ENCODE measurements at places on chromosomes 4 and X.

DNA sequence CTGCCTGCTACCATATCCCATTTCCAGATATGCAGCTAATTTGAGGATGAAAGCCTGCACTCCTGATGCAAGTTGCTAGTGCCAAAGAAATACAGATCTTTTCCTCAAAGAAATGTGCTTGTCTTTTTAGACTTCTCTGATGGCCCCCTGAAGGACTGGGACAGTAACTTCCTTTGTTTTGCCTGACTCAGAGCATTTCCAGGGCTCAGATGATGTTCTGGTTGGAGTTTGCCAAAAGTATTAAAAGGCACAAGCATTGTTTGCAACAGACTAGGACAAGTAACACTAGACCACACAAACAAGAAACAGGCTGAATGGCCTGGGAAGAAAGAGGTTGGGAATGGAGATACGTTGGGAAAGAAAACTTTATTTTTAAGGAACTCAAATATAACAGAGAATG is 175.2 kb downstream of the IL13RA2 start:
- no peak for DNase-seq

GRCh38 chr4:84499624-84499982 is 511 bp upstream of the NKX6-1 start:
- DNase-seq: no peak

GRCh38 chr4:97144199-97144598 is 999.1 kb downstream of the STPG2 start:
- DNase-seq: no peak

- DNase-seq: no peak
These were observed 234.9 kb upstream of the AMOT start for GRCh38 chrX:113075521-113075920.

DNA sequence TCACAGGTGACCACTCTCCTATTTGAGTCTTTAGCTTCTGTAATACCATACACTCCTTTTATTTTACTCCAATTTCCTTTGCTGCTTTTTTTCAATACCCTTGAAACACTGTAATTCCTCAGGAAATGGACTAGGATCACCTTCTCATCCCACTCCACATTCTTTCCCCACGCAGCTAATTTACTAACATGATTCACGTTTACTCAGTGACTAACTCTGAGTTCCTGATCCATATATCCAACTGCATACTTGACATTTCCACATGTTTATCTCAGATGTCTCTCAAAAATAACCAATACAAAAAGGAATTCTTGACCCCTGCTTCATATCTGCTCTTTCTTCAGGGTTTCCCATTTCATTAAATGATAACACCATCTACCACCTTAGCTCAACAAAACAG is 19.9 kb downstream of the RPS6KA6 start:
- no peak for DNase-seq

- no peak for DNase-seq
These were observed 22.9 kb upstream of the TADA2B start for GRCh38 chr4:7020290-7020689.

DNA sequence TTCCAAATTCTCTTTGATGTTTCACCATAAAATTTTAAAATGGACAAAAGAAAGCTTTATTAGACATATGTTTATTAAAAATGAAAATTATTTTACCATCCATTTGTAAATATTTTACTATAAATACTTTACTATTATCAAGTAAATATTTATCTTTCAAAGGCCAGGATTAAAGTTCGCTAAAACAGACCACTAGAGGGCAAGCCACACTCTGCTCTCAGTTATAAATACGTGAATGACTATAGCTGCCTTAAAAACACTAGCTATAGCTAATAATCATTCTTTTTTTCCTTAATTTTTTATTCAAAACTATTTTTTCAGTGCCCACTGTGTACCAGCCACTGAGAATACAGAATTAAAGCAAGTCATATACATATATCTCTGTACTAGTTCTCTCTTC is 38.6 kb downstream of the UNC5C start:
- no peak for DNase-seq

- no peak for DNase-seq
These were observed 14.5 kb downstream of the TMEM175 start for GRCh38 chr4:946517-947471.

DNA sequence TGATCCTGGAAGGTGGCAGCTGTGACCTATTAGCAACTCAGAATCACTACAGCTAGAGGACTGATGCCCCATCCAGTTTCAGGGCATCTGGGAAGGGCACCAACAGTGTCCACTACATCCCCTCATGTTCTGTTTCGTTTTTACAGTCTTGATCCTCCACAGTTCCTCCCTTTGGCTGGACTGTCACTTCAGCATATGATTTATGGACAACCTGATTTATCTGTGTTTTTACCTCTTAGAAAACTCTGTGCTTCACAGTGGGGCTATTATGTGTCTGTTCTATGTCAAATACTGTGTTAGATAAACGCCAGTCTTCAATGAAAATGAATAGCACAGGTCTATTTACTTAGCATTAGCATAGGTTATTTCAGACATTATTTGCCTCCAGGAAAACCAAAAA is 63.1 kb upstream of the GRPR start:
- DNase-seq: no peak

DNA sequence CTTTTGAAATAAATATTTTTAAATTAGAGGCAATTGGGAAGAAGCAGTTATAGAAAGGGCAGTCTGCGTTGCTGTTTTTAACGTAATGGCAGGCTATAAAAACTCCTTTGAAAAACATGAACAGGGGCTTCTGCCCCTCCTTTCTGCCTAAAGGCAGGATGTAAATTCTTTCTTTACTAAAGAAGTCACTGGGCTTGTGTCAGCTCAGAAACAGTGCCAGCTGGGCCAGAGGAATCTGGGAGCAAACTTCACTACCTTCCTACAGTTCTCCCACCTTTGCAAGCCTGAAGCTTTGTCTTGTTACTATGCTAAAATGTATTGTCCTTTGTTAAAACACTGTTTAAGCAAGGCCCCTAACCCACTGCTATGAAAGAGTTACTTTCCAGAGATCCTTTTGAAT is 1664.8 kb downstream of the RPA4 start:
- DNase-seq: no peak

GRCh38 chrX:112457788-112458187 is 221.9 kb downstream of the LHFPL1 start:
- no peak for DNase-seq

- no peak for DNase-seq
These were observed 23.3 kb downstream of the PHOX2B start for GRCh38 chr4:41725254-41725653.

GRCh38 chrX:9227276-9227675 is 193.3 kb upstream of the FAM9B start:
- DNase-seq: no peak

GRCh38 chr4:128364565-128364964 is 77.0 kb upstream of the PGRMC2 start:
- no peak for DNase-seq

DNA sequence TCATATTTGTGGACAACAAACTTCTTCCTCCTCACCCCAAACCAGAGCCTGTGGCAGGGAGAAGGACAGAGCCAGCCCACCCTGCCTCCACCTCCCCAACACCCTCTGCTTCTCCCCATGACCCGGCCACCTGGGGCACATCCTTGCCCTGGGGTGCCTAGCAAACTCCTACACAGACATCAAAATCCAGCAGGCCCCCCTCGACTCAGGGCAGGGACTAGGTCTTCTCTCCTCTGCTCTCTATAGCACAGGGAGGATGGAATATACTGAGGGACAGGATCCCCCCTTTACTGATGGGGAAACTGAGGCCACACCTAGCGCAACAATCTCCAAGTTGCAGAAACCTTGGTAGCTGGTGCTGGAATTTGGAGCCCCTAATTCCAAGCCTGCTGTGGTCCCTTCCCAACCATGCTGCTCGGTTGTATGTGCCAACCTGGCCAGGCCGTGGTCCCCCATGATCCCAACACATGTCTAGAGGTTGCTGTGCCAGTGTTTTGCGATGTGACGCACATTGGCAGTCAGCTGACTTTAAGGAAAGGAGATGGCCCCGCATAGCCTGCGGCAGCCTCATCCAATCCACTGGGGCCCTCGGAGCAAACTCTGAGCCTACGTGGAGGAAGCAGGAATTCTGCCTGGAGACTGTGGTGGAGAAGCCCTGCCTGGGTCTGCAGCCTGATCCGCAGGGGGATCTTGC is 53.9 kb upstream of the ADRA2C start:
- DNase-seq: no peak

- no peak for DNase-seq
These were observed 43.6 kb upstream of the IL1RAPL2 start for GRCh38 chrX:104522386-104522785.

DNA sequence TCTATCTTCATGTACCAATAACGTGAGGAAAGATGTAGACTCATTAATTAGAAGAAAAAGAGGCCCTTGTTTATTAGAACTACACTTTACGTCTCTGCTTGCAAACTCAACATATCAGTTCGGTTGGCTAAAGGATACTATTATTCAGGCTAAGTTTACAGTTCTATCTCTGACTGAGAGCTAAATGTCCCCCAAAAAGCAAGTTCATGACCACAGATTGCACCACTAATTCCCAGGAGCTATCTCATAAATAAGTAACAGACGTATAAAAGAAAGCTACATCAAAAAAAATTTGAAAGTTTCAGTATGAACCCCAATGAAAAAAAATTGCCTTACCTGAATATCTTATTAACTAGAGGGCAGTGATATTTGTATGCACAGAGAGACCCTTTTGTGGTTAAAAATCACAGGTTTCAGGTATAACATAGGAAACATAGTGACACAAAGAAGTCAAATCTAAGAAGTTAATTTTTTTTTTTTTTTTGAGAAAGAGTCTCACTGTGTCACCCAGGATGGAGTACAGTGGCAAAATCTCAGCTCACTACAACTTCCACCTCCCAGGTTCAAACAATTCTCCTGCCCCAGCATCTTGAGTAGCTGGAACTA is 128.9 kb downstream of the MAB21L2 start:
- no peak for DNase-seq

- DNase-seq: no peak
These were observed 353.0 kb upstream of the SLC7A11 start for GRCh38 chr4:138595171-138595570.

GRCh38 chr4:39104255-39104654 is 42.2 kb downstream of the KLHL5 start:
- DNase-seq: no peak

DNA sequence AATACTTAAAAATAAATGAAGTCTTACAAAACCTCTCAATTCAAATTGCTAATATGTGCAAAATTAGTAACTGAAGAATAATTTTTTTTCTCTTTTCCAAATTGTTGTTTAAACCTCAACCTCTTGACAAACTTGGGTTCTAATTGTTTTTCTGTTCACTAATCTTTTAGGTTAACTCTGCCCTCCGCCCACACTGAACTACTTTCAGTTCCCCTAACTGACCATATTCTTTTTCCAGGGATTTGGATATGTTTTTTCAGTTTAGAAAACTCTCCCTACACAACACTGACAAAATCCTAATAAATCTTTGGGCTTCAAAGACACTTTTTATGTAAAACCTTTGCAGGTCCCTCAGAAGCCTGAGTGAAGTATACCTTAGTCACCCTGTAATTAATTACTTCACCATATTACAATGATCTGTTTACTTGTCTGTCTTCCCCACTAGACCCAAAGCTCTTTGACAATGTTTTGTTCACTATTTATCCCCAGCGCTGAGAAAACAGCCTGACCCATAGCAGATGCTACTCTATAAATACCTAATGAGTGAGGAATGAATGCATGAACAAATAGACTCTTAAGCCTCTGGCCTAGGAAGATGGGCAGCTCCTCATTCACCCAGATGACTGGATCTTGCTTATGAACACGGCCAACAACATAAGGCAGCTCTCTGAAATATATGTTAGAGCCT is 134.9 kb downstream of the MAML3 start:
- no peak for DNase-seq

- no peak for DNase-seq
These were observed 10.7 kb upstream of the BCLAF3 start for GRCh38 chrX:20001588-20001987.

GRCh38 chr4:111678908-111679307 is 466.3 kb upstream of the FAM241A start:
- DNase-seq: no peak

- DNase-seq: no peak
These were observed 340.6 kb downstream of the SPRY1 start for GRCh38 chr4:123737156-123737555.

GRCh38 chr4:111400741-111401140 is 744.5 kb upstream of the FAM241A start:
- DNase-seq: no peak

DNA sequence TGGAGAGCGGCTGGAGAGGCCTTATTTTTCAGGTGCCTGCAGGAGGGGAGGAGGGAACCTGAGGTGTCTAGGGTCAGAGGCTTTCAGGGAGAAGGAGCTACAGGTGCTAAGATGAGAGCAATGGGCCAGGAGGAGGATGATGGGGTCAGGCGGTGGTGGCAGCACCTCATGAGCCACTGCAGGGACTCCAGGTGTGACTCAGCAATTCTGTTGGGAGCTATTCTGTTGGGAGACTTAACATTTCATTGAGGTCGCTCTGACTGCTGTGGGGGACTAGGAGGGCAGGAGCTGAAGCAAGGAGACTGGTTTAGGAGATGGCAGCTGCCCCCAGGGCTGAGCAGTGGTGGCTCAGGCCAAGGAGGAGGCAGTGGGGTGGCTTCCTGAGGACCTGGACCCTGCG is 65.0 kb downstream of the CLDN34 start:
- no peak for DNase-seq

DNA sequence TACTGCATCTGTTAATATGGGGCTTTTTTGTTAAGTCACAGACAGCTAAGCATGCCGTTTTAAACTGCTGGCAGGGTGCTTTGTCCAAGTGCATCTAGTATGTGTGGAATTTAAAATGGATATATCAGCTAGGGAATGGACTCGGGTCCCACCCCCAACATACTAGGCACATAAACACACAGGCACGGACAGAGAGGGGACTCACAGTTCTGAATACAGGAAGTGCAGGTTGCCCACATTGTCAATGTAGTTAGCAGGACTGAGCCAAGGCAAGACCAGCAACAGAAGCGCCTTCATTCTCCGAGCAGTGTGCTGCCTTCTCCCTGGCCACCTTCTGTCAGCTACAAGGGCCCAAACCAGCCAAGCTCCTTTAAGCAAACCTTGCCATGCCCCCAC is 33.6 kb downstream of the LNX1 start:
- DNase-seq: no peak

DNA sequence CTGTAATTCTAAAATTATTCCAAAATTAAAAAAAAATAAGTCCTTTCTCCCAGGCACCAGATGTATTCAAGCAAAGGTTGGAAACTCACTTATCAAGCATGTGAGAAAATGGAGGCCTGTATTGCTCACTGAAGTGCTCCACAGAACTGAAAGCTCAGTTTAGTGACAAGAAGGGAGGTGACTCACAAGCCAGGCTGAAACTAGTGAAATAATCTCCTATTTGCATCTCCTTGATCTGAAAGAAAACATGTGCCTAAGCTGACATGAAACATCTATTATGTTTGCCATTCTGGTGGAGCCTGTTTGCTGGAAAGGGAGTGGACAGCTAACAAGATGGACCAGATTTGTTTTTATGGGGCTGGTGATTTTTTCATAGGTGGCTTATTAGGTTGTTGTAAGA is 54.0 kb upstream of the AMELX start:
- no peak for DNase-seq

- no peak for DNase-seq
These were observed 20.8 kb downstream of the TEX13C start for GRCh38 chrX:125340490-125340889.

GRCh38 chr4:35151816-35152572 is 1092.3 kb downstream of the ARAP2 start:
- no peak for DNase-seq

- DNase-seq: no peak
These were observed 399.0 kb downstream of the PABPC4L start for GRCh38 chr4:133802359-133803140.

Data from T follicular helper cell (primary cell).